ENCODE measurements at places on chromosomes 6 and 20. TPM values are rescaled to one million over a fixed set of nuclear protein-coding genes. Genes with fewer than 3 reads are reported as not detected.
A peak's percentile ranks its signal among the peaks of the same experiment; 100 is the strongest.

DNA sequence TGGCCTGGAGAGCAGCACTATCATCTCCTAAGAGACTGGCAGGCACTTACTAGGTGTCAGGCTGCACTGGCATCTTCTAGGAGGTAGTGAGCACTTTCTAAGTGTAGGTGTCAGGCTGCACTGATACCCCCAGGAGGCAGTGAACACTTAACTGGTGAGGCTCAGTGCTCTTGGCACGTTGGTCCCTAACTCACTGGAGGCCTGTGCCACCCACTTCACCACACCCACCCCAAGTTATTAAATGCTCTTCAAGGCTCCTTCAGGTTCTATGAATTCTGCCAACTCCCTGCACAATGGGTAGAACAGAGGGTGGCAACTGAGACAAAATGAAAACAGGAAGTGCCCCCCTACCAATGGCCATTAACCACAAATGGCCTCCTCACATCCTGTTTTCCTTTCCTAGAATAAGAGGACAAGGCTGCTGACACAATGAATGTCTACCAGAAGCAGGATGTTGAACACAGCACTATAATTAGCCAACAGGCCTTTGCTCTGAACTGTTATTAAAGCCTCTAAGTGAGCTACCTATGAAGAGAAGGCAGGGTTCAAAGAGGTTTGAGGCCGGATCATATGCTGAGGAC lies 29.4 kb downstream of the NCOA5 start:
- no peak for ATAC-seq

DNA sequence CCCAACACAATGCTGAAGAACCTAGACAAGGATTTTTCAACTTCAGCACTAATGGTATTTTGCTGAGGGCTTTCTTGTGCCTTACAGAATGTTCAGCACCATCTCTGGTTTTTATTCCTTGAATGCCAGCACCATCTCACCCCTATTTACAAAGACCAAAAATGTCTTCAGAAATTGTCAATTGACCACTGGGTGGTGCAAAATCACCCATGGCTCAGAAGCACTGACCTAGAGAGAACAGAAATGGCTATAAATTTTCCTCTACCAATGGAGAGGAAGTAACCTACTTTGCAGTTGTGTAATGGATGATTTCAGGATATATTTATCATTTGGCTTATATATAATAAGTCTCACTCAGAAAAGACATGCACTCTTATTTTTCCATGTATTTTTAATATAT lies 431.0 kb upstream of the IRAK1BP1 start:
- no peak for ATAC-seq

GRCh38 chr6:29553268-29554057 lies 6.1 kb downstream of the UBD start:
- peak; percentile 50 for ATAC-seq

TMEM74B gene
- 1.4 TPM for total RNA-seq

GRCh38 chr6:20997143-20997769 lies 463.0 kb downstream of the CDKAL1 start:
- ATAC-seq, result no peak

- ATAC-seq, result no peak
These were observed 8.4 kb upstream of the E2F1 start for GRCh38 chr20:33694639-33695012.

HIVEP1 gene
- total RNA-seq, result 23.7 TPM

GRCh38 chr6:125393449-125393858 lies 91.7 kb upstream of the HDDC2 start:
- ATAC-seq, result no peak

CLVS2 gene
- total RNA-seq, result not detected

DEFB116 gene
- total RNA-seq, result not detected

- no peak for ATAC-seq
These were observed 12.9 kb downstream of the ZNF335 start for GRCh38 chr20:45959126-45959525.

GRCh38 chr20:689348-689747 lies 13.7 kb upstream of the SCRT2 start:
- ATAC-seq, result no peak

DNA sequence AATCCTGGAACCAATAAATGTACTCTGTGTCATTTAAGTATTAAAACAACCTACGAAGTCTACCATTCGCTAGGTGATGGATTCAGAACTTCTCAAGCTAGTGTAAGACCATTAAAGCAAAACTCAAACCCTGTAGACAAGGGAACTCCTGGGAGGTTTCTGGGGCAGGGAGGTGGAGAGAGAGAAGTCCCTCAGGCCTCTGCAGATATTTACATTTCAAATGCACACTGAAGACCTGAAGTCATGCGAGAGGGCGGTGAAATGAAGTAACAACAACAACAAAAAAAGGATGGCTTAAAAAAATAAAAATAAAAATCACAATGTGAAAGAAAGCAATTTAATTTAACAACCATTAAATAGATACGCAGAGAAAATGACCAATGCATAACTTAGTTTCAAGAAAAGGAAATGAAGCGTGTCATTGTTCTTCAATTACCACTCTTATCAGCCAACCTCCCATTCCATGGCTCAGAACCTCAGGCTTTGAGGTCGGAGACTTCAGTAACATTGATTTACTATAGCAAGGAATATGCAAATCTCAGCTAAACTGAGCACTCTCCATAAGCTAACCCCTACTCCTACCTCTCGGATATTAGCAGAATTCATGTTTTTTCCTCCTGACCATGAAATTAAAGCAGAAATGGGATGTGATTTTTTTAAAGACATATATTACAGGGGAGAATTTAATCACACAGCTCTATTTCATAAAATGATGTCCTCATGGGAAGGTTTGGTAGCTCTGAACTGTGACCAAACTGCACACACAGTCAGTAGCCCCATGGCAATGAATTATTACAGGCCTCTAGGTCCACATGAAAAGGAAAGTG lies 140.6 kb downstream of the KIF16B start:
- ATAC-seq, result no peak

- no peak for ATAC-seq
These were observed 69.2 kb upstream of the SIRPA start for GRCh38 chr20:1825938-1826445.

DNA sequence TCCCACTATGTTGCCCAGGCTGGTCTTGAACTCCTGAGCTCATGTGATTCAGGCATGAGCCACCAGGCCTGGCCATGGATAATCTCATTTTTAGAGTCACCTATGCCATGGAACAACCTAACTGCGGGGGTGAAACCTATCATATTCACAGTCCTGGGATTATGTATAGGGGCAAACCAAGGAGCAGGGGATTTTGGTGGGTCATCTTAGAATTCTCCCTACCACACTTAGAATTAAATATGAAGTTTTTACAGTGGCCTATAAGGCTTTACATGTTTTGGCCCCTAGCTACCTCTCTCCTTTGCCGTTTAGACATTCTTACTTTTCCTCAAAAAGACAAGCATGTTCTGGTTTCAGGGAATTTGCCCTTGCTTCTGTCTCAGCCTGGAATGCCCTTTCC lies 20.6 kb upstream of the VEGFA start:
- ATAC-seq, result no peak

DNA sequence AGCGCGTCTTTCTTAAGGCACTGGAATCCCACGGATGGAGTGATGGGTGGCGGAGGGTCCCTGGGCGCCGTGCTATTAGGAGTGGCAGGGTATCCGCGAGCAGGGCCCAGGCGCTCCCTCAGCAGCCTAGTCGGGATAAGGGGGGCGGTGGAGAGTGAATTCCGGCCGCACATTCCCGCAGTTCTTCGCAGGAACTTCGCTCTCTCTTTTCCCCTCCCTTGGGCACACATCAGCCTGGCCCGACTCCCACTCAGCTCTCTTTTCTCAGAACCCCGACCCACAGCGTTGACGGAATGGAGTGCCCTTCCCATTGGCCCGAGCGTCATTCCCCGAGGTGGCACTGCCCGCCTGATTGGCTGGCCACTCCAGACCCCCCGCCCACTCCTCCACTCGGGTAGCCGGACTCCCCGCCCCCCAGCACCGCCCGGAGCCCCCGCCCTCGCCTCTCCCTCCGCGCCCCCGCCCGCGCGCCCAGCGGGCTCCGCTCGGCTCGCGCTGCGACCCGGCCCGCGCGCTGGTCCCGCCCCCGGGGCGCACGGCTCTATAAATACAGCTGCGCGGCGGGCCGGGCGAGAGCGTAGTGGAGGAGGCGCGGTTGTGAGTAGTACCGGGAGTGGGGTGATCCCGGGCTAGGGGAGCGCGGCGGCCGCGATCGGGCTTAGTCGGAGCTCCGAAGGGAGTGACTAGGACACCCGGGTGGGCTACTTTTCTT lies at the start of gene ID4:
ID4 (plus strand) TSS at position 572 of the 712 bp plus-strand sequence. CDS start 385 bp downstream, outside the sequence.
- ATAC-seq, result peak; percentile 91

GRCh38 chr20:57657535-57658446 lies 37.6 kb upstream of the ZBP1 start:
- ATAC-seq, result peak; percentile 73

GRCh38 chr20:8050157-8050837 lies 30.7 kb upstream of the TMX4 start:
- ATAC-seq, result no peak

MAFB gene
- total RNA-seq, result 55.9 TPM

DNA sequence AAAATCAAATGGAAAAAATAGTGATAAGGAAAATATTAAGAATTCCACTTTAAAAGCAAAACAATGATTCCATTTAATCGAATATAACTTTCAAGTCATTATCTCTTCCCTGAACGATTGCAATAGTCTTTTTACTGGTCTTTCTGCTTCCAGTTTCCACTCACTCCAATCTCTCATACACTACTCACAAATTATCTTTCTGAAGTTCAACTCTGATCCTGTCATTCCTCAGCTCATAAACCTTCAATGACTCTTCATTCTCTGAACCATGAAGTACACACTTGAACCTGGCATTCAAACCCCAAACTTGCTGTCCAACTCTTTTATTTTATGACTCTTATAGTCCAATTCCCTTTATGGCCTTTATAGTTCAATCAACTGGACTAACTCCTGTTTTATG lies 304.1 kb upstream of the TCF21 start:
- no peak for ATAC-seq

SMPDL3A gene
- total RNA-seq, result 11.8 TPM

- no peak for ATAC-seq
These were observed 189.9 kb upstream of the KCNG1 start for GRCh38 chr20:51212816-51213215.

TSPO2 gene
- total RNA-seq, result not detected

GRCh38 chr6:119129148-119129967 lies 50.9 kb upstream of the FAM184A start:
- peak; percentile 63 for ATAC-seq

- no peak for ATAC-seq
These were observed 39.2 kb downstream of the TRIM27 start for GRCh38 chr6:28884423-28885131.

CRISP2 gene
- total RNA-seq, result not detected

GRCh38 chr20:58602124-58602523 lies 49.0 kb upstream of the STX16 start:
- ATAC-seq, result no peak

PNRC1 gene
- total RNA-seq, result 66.7 TPM

DNA sequence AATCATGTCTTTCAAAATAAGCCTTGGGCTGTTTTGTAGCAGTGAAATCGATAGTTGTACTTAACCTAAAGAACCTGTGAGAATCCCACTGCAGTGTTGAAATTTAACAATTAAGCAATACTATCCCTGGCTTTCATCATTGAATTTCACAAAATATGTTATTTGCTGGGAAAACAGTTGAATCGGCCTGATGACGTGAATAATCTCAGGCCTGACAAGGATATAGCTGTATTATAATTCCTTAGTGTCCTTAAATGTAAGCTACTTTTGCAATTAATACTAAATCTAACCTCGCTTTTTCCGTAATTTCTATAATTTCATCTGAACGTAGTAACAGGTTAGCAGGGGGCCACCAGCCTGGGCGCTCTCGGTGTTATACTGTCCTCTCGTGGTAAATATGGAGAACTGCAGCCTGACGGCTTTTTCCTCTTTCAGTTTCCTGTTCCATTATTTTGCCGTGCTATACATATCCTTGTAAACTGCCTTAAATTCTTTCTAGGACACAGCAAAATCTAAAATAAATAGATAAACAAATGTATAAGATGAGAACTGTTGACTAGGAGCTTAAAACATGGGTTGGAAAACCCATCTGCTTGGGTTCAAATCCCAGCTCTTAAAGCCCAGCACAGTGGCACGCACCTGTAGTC lies 24.0 kb downstream of the MTFR2 start:
- ATAC-seq, result peak; percentile 85

- no peak for ATAC-seq
These were observed 2.2 kb downstream of the RXRB start for GRCh38 chr6:33198159-33198852.

GRCh38 chr6:1013656-1014430 lies 298.1 kb upstream of the FOXQ1 start:
- no peak for ATAC-seq

DNA sequence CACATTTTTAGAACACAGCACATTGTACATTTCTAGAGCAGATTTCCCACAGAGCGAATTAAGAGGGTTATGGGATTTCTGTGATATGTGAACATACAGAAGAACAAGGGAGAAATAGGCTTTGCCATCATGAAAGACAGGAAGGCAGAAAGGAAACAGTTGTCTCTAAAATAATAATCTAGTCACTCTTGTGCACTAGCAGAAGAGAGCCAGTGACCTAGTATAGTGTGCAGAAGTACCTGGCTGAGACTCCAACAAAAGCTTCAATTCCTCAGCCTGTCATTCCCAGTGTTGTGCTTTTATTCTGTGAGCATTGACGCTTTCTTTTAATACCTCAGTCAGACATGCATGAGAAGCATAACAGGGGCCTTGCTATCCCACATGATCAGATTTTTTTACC lies 17.8 kb upstream of the DCBLD1 start:
- ATAC-seq, result no peak

OR14J1 gene
- total RNA-seq, result not detected

SLC22A7 gene
- total RNA-seq, result not detected

COQ3 gene
- 9.2 TPM for total RNA-seq

SLC25A27 gene
- 3.4 TPM for total RNA-seq

DNA sequence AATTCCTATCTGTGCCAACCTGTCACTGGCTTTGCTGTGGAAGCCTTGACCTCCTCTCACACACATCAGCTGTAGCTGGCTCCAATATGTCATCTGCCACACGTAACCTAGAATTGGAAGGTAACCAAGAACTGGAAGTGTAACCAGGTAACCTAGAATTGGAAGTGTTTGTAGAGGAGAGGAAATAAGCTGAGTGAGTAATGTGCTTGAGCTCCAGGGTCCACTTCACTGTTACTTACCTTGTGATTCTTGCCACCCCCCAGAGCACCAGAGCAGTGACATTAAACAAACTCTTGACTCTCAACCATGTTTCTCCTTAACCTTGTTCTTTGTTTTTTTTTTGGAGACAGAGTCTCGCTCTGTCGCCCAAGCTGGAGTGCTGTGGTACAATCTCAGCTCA lies 350.5 kb downstream of the NRN1 start:
- ATAC-seq, result no peak

GSTA3 gene
- not detected for total RNA-seq

Measured in esophagus mucosa (tissue), 1 donor.